Left kidney (tissue), 8 donors: ENCODE measurements at places on chromosomes 6 and 20. TPM values are rescaled to one million over a fixed set of nuclear protein-coding genes. Genes with fewer than 3 reads are reported as not detected.

STXBP5 gene
- polyA plus RNA-seq = 17.8 TPM

IYD gene
- polyA plus RNA-seq = 4.0 TPM

ATP6V1G2 gene
- 8.6 TPM for polyA plus RNA-seq

DNA sequence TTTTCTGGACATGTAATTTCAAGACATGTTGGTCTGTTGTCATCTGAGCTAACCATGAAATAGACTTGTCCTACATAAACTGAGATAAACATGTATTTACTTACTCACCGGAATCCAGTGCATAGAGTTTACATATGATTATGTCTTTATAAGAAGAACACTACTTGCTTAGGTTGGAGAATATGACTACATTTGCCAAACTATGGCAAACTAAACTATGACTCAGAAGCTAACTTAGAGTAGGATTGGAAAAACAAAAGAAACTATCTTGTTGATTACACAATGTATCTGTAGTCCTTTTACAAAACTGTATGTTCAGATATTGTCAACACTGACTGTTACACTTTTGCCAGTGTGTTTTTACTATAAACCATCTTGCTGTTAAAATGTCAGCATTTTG lies 113.3 kb downstream of the CRYBG1 start:
- no peak for DNase-seq

ABHD16B gene
- not detected for polyA plus RNA-seq

DNA sequence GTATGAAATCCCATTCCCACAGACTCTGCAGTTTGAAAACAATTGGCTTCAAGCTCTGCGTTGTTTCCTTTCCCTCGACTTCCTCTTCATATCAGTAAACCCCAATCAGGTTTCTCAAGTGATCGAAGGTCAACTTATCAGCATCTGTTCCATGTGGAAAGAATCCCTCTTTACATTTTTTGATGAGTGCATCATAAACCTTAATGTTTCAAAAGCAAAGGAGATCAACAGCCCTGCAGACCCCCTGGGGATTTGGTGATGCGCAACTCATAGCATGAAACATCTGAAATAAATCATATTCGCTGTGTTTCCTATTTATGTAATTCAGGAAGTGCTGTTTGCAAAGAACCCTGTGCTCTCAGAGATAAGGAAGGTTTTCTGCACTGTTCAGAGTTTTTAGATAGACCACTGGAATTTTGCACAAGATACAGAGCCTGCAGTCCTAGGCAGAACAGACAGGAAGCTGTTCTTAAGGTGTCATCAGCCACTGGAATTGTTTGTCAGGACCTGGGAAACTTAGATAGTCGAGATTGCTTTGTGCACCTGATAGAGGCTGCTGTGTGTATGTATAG lies 216.0 kb downstream of the HIVEP2 start:
- no peak for DNase-seq

GRCh38 chr20:11372876-11373790 lies 544.6 kb upstream of the BTBD3 start:
- DNase-seq = peak; percentile 63

DNA sequence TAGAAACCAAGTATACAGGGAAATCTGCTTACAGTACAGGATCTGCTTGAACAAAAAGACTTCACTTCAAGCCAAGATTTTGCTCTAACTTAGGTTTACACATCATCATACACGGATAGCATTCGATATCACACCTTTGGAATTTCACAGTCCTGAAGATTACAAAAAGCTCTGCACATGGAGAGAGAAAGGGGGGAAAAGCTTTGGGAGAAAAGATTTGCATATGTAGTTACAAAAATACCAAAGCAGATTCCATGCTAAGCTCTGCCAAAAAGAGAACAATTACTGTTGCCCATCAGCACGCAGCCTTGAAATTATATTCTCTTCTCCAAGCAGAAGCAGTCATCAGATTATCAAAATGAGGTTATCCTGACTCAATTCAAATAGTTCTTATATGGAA lies 62.0 kb downstream of the HIVEP2 start:
- no peak for DNase-seq

PLCB4 gene
- 18.9 TPM for polyA plus RNA-seq

DNA sequence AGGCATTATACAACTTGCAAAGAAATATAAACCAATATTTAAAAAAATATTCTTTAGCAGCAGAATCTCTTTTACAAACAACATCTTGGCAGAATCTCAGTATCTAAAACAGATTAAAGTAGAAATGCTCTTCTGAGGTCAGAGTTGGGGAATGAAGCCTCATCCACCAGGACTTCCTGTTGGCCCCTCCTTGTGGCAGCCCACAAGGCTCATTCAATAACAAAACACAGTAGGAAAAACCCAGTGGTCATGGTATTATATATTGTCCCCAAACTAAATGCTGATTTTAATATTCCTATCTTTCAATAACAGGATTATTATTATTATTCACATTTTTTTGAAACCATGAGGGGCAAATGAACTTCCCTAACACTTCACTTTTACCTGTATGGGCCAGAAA lies 368.6 kb downstream of the BTBD9 start:
- DNase-seq = no peak

DNA sequence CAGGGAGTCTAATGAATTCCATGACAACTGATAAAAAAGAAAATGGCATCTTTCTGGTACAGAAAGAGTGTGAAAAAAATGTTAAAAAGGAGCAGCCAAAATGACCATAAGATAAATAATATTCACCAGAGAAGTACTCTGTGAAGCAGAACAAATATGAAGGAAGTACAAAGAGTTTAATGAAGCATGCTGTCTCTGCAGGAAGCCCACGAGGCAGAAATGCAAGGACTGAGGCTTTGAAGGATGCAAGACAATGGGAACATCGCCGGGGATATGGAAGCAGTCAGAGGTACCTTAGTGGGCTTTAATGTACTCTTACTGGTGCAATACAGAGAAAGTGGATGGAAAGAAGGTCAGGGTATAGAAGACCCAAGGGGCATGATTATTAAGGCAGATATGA lies 50.7 kb downstream of the NOX3 start:
- DNase-seq = no peak

- no peak for DNase-seq
Measured at GRCh38 chr6:18209539-18210197, 54.4 kb downstream of the KDM1B start.

GRCh38 chr6:151488226-151488625 lies 5.6 kb upstream of the CCDC170 start:
- no peak for DNase-seq

GRCh38 chr6:98672681-98673475 lies 161.5 kb upstream of the POU3F2 start:
- no peak for DNase-seq

GRCh38 chr6:9936551-9936950 lies 478.3 kb downstream of the TFAP2A start:
- peak; percentile 21 for DNase-seq

DNA sequence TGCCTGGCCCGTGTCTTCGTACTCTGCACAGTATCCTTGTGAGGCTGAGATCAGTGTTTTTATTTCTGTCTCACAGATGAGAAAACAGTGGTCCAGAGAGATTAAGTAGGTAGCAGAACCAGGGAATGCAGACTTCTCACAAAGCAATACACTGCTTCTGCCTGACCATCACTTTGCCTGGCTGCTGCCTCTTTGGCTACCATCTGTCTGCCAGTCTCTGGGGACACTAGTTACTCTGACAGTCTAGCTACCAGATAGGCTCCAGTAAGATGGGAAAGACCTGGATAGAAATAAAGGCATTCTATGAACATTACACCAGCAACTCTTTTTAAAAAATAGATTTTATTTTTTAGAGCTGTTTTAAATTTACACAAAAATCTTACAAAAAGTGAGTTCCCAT lies 96.9 kb downstream of the PHACTR3 start:
- DNase-seq = no peak

- DNase-seq = no peak
Measured at GRCh38 chr6:134177753-134178160, 125.3 kb upstream of the SLC2A12 start.

WFDC12 gene
- polyA plus RNA-seq = not detected

DNA sequence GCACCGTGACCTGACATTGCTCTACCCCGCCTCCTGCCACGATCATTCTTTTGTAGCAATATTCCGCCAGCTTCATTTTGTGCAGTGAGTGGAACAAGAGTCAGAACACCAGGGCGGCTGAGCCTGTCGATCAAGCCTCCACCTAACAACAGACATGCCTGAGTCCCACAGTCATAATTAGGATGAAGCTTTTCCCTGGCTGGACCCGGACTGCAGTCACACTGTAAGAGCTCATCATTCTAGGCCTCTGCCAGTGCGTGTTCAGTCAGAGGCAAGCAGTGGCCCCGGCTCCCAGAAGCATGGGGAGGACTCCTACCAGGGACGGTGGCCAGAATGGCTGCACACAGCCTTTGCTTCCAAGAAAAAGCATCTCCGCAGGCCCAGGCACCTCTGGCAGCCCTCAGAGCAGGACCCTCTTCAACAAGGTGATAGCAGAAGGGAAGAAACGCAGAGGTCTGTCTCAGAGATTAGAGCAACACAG lies 23.2 kb upstream of the UNC93A start:
- no peak for DNase-seq

GRCh38 chr6:106039897-106040592 lies 46.1 kb upstream of the PRDM1 start:
- DNase-seq = no peak

OR2J3 gene
- polyA plus RNA-seq = not detected

B4GALT5 gene
- 51.5 TPM for polyA plus RNA-seq

DNA sequence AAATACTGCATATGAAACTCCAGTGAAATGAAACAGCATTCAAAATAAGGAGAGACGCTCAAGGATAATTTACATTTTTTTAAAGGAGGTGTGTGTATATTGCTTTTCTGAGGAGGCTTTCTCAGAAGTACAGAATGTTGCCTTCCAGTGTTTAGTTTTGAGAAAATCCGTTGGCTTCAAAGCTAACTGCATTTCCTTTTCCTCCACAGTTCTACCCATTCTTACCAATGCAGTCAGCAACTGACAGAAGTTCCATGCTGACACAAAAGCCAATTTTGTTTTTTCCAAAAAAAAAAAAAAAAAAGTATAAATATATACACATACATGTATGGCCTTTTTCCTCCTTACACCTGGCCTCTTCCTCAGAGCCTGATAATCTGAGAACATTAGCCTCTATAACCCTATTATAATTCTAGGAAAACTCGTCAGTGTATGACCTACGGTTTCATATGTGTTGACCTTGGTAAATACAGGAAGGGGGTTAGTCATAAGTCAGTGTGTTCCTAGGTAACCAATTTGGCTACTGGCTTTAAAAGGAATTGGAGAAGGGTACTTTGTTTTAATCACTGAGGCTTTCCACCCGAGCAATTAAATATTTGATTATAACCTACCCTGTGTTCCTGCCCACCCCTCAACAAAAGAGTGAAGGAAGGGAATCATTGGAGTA lies 24.2 kb downstream of the MGME1 start:
- DNase-seq = no peak

RAD21L1 gene
- polyA plus RNA-seq = not detected

DNA sequence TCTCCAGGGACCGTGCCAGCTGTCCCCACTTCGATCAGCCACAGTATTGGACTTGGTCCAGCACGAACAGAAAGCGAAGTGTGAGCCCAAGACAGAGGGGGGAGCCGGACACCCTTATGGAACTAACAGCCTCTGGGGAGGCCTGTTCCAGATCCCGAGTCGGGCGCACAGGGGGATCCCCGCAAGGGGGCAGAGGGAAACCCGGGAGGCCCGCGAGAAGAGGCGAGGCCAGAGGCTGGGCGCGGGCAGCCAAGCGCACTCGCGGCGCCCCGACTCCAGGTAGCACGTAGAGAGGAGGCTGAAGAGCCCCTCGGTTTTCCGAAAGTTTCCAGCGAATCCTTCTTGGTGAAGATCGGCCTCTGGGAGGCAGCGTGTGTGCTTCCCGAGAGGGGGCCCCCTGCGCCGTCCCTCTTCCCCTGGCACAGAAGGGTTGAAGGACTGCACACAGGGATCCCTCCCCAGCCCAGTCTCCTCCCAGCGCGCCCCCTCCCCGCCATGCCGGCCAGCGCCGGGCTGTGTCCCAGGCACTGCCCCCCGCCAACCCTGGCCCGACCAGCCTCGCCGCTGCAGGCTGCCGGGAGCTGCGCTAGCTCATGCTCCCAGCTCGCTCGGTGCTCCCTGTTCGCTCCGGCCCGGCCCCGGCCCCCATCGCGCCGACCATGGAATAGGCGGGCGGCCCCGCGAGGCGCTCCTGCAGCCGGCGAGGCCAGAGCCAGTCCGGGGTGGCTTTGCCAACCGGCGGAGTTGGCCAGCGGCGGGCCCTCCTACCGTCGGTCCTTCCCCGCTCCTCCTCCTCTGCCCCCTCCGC lies 577 bp upstream of the SLC24A3 start:
- DNase-seq = peak; percentile 33

DNA sequence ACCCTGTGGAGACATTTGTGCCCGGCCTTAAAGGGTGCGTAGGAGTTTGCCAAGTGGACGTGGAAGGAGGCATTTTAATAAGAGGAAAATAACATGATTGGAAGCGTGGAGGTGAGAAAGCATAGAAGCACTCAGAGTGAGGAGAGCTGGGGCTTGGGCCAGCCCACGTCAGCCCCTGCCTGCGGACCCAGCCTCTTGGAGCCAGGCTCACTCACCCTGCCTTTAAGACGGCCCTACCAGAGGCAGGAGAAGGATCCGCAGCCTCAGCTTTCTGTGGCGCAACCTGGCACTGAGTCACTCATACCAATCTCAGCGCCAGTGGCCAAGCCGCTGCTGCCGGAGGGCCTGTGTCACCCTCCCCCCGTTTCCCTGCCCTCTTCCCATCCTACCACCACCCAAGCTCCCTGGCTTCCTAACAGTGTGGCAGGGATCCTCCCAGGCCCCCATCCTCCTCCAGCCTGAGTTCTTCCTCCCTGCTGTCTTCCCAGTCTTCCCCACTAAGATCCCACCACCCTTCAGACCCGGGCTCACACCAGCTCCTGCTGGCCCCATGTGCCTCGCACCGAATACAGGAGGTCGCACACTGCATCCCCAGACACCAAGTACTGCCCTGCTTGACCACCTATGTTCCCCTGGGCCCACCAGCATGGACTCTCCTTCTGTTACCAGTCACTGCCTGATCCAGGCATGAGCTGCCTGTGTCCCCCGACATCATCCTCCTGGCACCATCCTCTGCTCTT lies 285.2 kb downstream of the UST start:
- DNase-seq = no peak

DNA sequence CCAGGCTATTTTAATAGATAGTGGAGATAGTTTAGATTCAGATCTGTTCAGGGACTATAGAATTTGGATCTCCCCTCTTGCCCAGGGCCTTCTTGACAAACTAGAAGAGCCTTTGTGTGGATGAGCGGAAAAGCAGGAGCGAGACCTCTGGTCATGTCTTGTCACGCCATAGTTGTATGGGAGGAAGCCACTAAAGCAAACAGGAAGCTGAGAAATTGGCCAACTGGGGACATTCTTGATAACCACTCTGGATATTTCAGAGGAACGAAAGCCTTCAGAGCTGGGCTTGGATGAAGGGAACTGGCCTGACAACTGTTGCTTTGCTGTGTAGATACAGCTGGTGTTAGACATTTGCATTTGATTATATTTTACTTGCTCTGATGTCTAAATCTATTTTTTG lies 54.1 kb upstream of the EXOC2 start:
- DNase-seq = no peak

DNA sequence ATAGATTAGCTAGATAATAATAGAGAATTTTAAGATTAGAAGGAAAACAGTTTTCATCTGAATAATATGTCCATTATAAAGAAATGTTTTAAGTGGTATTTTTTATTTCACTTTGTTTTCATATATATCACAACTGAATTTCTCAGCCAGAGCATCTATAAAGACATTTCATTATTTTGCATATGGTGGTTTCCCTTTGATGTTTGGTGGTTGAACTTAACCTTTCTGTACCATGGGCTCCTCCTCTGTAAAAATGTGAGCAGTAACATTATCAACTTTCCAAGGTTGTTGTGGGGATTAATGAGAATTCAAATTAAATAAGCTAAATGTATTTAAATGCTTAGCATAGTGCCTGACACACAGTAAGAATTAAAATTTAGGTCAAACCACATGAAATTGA lies 119.8 kb upstream of the QKI start:
- no peak for DNase-seq

- DNase-seq = no peak
Measured at GRCh38 chr6:19578481-19578880, 258.7 kb upstream of the ID4 start.
